ENCODE measurements at places on chromosomes 3 and 15.
A peak's percentile ranks its signal among the peaks of the same experiment; 100 is the strongest.

- no peak for DNase-seq
Observed at GRCh38 chr3:53590606-53591005, 96.2 kb downstream of the CACNA1D start.

GRCh38 chr3:50356553-50356952 lies 2.8 kb downstream of the TMEM115 start:
- no peak for DNase-seq

DNA sequence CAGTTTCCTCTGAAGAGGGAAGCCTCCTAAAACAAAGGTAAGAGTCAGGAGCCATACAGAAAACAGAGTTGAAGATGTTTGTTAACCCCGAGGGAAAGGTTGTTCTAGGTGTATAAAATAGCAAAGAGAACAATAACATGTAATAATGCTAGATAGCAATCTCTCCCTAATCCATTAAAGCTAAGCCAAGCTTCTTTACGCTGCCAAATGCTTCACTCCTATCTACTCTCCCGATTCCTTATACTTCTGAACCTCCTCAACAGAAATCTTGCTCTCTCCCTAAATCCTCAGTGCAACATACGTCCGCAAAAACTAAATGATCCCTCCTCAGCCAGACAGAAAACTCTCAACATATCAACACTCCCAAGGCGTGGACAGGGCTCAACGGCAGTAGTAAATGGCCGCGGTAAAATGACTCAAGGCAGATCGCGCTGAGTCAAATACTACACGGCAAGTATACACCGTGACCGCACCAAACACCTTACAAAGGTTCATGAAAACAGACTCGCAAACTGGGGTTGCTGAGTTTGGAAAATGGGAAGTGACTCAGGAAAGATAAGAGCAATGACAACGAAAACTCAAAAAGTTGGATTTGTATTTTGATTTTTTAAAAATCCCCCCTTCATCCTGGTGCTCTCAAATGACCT lies 682 bp downstream of the CLDND1 start:
- peak; percentile 45 for DNase-seq

- DNase-seq, result no peak
Observed at GRCh38 chr15:64092075-64092820, 1.4 kb downstream of the CIAO2A start.

DNA sequence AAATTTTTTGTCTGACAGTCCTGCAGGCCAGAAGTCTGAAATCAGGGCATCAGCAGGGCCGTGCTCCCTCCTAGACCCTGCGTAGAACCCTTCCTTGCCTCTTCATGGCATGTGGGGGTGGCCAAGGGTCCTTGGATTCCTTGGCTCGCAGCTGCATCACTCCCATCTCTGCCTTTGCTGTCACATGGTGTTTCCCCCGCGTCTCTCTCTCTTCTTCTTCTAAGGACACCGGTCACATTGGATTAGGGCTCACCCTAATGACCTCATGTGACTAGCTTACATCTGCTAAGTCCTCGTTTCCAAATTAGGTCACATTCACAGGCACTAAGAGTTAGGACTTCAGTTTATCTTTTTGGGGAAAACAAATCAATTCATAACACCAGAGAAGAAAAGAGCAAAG lies 12.0 kb downstream of the SLCO3A1 start:
- no peak for DNase-seq

DNA sequence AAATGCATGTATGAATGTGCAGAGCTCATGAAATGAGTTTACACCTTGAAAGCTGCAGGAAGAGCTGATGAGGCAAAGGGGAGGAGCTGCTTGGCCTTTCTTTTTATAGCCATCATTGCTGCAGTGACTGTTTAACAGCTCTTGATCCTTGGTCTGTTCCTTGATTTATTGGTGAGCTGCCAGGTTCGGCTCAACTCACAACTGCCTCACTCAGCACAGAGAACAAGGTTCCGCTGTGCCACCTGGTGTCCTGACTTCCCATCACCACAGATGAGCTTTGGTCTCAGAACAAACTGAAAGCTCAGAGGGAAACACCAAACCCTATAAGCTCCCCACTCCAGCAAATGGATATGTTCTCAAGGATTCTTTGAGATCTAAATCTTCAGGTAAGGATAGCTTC lies 626.1 kb downstream of the MAGI1 start:
- no peak for DNase-seq

- no peak for DNase-seq
Observed at GRCh38 chr3:195255571-195256501, 15.1 kb downstream of the XXYLT1 start.

DNA sequence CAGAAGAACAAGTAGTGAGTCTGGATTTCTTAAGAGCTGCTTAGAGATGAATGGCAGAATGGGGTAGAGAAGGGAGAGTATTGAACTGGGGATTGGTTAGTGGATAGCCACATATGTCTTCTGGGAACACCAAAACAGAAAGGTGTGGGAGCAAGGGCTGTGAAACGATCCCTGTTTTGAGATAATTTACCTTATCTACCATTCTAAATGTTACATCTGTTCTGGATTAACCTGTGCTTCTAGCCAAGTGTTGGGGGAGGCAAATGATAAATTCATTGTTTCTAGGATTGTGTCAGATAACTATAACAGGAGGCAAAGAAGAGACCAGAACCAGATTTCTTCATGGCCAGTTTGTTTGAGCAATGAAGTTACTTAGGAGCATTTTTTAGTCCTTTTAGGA lies 8.4 kb downstream of the NR1D2 start:
- no peak for DNase-seq

DNA sequence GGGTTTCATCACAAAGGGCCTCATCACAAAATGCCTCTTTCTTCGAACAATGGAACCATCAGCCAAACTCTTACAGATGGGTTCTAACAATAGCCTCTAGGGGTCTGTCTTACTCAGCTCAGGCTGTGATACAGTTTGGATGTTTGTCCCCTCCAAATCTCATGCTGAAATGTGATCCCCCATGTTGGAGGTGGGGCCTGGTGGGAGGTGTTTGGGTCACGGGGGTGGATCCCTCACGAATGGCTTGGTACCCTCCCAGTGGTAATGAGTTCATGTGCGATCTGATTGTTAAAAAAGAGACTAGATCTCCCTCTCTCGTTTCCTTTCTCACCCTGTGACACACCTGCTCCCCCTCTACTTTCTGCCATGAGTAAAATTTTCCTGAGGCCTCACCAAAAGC lies 47.9 kb upstream of the LIPC start:
- DNase-seq, result no peak

GRCh38 chr3:150090006-150090405 lies 119.3 kb upstream of the PFN2 start:
- no peak for DNase-seq

DNA sequence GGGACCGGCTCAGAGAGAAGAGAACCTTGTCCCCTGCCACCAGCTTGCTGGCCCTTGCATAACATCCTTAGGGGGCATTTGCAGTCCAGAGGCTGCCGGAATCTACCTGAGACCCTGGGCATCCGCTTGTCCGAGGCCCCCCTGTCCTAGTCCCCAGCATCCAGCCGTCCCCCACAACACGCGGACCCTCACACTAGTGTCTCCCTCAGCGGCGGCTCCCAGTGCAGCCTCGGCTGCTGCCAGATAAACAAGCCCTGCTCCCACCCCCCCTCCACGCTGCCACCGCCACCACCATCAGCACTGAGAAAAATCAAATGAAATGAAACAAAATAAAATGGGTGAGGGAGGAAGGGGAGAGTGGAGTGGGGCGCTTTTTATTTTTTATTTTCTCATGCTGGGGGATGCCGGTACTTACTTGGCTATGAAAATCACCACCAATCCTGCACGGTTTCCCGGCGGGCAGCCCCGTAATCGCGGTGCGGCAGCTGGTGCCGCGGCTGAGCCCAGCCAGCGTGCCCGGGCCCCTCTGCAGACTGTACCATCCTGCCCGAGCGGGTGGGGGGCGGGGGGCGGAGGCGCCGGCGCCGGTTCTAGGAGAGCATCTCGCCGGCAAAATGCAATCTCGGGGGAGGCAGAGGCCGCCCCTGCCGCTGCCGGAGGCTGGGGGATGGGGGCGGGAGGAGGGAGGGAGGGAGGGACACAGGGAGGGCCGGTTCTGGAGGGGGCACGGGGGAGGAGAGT lies at the start of gene ATP2B2:
TSS of gene ATP2B2 (minus strand) at position 537 of the 741 bp plus-strand sequence. CDS start 56,043 bp downstream, outside the sequence.
- peak; percentile 97 for DNase-seq

GRCh38 chr15:80660119-80660518 lies 35.0 kb upstream of the ABHD17C start:
- DNase-seq, result peak; percentile 46

- DNase-seq, result no peak
Observed at GRCh38 chr3:29144361-29144760, 136.5 kb upstream of the RBMS3 start.

DNA sequence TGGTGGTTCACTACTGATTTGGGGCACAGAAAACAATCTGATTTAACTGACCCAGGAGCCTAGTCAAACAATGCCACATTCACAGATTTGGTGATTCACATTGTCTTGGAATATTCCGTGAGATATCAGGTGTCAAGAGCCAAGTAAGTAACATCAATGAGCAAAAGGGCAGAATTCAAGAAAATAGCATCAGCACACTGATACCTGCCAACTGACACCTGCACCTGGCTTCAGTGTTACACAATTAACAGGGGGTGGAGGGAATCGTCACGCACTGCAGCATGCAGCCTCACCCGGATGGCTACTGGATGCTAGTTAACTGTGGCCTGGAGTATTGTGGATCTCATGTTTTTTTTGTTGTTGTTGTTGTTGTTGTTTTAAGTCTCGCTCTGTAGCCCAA lies 17.6 kb downstream of the CCNL1 start:
- no peak for DNase-seq

- no peak for DNase-seq
Observed at GRCh38 chr3:194307849-194308248, 43.3 kb downstream of the CPN2 start.

DNA sequence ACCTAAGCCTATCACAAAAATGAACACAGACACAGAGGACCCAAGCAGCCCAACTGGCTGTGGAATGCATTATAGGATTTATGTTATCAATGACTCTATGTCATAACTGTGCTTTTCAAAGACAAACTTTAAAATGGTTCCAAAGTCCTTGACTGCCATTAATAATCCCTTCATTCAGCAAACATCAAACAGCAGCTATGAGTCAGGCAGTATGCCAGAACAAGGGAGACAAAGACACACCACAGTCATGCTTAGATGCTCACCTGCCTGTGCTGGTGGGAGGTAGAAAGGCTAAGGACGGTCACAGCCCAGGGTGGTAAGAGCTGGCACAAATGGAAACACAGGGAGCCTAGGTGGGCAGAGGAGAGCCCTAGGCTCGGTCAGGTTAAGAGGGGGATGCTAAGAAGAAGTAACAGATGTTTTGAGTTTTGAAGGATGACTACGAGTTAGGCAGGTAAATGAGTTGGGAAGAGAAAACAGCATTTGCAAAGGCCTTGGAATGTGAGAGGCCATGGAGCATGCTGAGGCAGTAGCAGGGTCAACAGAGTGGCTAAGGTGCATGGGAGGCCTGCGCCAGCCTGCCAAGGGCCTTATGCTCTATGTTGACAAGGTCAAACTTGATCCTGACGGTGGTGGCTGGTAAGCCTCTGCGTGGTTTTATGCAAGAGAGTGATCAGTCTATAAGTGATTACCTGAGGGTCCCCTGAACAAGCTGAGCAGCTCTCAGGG lies 23.0 kb downstream of the NMNAT3 start:
- DNase-seq, result no peak

GRCh38 chr15:98978153-98978552 lies 29.4 kb downstream of the PGPEP1L start:
- DNase-seq, result no peak

GRCh38 chr3:25424614-25425013 lies 3.4 kb upstream of the RARB start:
- DNase-seq, result no peak

DNA sequence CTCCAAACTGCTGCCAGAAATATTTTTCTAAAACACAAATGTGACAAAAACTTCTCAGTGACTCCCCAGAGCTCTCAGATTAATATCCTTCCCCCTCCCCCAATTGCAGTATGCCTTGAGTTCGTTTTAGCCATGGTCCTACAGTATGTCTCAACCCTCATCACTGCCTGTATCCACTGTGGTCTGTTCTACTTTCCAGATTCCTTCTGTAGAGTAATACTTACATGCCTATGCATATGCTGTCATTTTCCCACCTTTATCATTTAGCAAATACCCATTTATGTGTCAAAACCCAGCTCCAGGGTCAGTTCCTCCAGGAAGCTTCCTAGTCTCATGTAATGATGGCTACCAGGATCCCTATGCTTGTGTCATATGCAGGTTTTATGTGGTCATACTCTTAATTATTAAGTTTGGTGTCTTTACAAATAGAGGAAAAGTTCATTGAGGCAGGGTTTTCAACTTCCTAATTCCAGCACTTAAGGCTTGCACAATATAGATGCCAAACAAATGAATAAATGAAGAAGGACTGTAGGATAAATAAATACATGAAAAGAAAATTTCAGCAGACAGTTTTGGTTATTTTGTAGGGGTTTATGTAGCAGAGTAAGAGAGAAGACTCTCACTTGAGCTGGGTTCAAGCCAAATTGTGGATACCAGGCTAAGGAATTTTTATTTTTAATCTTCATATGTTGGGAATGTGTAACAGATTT lies 170.8 kb downstream of the ALCAM start:
- no peak for DNase-seq

DNA sequence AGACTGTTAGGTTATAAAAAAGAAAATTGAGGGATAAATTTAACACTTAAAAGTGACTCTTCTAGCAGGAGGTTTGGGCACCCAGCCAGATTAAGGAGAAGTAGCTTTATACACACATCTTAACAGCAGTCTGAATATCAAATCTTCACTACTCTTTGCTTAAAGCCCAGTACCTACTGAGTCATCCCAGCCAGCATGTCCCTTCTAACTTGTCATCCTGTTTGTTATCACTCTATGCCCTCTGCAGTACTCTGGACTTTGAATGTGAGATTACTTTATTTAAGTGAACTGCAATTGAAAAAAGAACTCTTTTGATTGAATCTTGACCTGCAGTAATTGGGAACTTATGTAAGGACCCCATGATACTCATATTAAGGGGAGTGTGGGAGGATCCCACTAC lies 77.6 kb downstream of the FHIT start:
- no peak for DNase-seq

GRCh38 chr3:172211123-172211522 lies 171.7 kb downstream of the FNDC3B start:
- DNase-seq, result no peak

- DNase-seq, result no peak
Observed at GRCh38 chr15:56760186-56760585, 26.9 kb upstream of the ZNF280D start.

- no peak for DNase-seq
Observed at GRCh38 chr15:25761971-25762662, 101.0 kb downstream of the ATP10A start.

DNA sequence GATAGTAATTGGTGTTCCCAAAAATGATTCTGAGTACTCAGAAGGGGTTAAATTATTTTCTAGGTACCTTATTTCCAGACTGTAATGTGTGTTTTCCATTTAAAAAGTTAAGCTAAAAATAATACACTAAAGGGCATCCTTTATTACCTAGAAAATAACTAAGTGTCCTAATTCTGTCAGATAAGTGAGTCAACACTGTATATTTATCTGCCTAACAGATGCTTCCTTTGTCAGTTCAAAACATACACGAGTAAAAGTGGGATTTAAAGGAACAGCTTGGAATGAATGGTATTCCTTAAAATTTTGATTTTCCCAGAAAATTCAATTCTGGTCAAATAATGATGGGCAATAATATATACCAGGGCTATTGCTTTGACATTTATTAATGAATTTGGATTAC lies 78.3 kb downstream of the ADAMTSL3 start:
- no peak for DNase-seq
